ENCODE measurements at places on chromosomes 5 and 9.

DNA sequence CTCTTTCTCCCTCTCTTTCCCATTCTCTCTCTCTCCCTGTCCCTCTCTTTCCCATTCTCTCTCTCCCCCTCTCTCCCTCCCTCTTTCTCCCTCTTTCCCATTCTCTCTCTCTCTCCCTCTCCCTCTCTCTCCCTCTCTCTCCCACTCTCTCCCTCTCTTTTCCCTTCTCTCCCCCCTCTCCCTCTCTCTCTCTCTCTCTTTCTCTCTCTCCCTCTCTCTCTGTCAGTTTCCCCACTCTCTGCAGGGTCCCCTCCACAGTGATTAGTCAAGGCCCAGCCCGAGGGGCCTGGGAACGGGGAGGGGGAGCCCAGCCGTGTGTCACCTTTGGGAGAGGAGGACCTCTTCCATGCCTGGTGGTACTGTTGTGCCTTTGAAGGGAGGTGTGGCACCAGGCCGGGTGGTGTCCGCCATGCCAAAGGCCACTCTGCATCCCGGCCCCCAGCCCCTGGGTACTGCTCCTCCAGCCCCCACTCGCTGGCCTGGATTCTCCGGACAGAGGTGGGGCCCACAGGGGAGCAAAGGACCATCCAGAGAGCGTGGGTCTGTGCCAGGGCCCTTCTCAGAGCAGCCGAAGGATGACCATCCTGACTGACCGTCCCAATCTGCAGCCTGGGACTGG is 25.4 kb downstream of the KCNT1 start:
- no peak for DNase-seq

- DNase-seq, result no peak
Measured at GRCh38 chr5:135662061-135662481, 83.3 kb upstream of the CXCL14 start.

DNA sequence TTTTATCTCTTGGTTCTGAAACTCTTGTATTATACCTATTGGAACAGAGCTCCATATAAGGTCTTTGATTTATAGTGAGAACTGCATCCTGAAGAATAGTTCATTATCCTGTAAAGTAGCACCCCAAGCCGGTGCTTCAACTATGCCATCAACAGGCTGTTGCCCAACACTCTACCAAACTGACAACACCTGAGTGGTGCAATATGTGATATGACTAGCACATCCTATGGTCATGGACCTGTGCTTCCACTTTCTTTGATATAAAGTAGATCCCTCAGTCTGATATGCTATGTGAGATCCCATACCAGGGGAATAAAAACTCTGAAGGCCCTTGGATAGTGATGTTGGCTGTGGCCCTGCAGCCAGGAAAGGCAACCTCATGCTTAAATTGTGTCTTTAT is 15.8 kb downstream of the CSF2 start:
- DNase-seq, result no peak

DNA sequence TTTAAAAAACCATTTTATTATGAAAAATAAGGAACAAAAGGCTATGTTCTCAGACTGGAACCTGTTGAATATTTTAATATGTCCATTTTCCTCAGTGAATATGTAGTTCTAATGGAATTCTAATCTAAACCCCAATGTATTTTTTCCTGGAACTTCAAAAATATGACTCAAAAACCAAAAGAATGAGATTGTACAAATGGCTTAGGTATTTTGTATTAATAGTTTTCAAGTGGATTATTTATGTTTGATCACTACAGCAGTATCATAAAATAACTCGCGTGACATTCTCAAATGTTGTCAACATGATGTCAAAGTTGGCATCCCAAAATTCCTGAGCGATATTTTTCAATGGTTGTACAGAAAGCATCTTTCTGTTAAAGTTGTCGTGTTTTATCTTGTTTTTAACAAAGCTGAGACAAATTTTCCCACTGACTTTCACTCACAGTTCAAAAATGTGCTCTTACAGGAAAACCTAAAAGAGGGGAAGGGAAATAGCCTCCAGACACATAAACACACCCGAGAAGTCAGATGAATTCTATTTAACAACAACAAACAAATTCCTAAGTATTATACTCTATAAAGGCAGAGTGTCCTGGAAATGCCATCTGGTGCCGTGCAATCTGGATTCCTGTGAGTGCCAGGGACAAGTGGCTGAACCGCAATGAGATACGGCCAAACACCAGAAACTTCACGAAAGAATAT is 68.1 kb upstream of the TAS2R1 start:
- DNase-seq, result no peak

GRCh38 chr5:151183456-151184245 is 26.1 kb upstream of the ANXA6 start:
- no peak for DNase-seq

GRCh38 chr5:54915466-54916027 is 69.8 kb downstream of the ESM1 start:
- no peak for DNase-seq

GRCh38 chr5:105931881-105932421 is 1738.8 kb downstream of the EFNA5 start:
- DNase-seq, result no peak

DNA sequence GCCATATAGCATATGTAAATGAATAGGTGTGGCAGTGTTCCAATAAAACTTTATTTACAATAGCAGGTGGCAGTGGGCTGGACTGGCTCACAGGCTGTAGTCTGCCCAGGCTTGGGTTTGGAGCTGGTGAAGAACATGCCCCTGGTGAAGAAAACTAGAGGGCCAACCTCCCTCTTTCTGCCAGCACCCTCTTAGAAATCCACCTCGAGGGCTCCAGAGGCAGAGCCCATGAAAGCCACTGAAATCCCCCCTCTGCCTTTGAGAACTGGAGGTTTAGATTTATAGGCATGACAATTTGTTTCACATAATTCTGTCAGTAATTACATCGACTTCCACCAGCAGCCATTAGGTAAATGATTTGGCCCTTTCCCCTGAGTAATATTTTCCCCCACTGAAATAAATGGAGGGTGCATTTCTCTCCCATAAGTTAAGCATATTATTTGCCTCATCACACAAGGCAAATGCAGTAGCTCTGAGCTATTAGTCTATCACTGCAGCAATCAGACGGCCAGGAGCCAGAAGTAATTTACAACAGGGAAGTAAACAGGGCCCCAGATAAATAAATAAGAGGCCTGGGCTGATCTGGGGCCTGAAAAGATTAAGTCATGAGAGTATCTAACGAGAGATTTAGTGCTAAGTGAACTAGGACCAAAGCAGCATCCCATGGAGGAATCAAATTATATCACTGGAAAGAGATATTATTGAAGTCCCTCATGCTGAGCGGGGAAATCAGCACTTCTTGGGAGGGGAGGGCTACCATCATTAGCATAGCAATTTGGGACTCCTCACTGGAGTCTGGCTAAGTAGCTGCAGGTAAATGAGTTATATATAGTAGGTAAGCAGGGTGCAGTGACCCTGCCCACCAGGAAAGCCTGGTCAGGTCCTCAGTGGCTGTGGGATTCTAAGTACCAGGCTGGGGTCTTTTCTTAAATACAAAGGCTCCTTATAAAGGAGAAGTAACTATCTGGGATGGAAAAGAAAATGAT is 123.9 kb downstream of the SLIT3 start:
- peak; percentile 38 for DNase-seq
